ENCODE measurements at places on chromosomes 7 and 10. TPM values are rescaled to one million over a fixed set of nuclear protein-coding genes. Genes with fewer than 3 reads are reported as not detected.

DNA sequence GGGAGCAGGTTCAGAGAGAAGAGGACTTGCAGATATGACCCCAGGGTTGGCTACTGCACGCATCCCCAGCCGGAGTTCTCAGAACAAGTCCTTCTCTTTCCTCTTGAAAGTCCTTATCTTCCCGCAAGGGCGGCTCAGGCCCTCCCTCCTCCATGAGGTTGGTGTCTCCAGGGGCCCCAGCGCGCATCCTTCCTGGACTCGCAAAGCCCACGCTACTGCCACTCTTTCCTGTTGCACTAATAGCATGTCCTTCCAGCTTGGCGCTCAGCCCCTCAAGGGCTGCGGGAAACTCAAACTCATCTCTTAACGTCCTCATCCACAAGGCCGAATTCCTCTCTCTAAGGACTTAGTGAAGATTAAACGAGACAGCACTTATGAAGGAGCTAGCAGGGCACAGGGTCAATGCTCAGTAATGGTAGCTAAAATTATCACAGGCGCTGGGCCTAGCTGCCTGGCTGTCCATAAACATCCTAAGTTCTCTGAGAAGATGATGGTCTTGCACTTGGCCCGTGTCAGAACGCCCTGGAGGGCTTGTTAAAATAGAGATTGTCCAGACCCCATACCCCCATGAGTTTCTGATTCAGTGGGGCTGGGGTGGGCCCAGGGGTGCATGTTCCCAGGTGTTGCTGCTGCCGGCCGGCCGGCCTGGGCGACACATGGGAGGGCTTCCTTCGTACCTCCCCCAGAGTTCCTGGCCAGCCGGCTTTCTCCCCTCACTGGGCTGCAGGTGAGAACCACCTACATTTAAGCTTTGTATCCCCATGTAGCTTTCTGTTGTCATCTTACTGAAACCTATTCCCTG is 261.4 kb downstream of the COBL start:
- no peaks in the 10 kb centered on the region for H3K4me1 ChIP-seq
- H3K36me3 ChIP-seq: no peaks in the 10 kb centered on the region
- H3K27ac ChIP-seq: no peak overlapping the region
- DNase-seq: no peak
- H3K27me3 ChIP-seq: no peaks in the 10 kb centered on the region

The TCF7L2 gene
- total RNA-seq: 34.8 TPM

DNA sequence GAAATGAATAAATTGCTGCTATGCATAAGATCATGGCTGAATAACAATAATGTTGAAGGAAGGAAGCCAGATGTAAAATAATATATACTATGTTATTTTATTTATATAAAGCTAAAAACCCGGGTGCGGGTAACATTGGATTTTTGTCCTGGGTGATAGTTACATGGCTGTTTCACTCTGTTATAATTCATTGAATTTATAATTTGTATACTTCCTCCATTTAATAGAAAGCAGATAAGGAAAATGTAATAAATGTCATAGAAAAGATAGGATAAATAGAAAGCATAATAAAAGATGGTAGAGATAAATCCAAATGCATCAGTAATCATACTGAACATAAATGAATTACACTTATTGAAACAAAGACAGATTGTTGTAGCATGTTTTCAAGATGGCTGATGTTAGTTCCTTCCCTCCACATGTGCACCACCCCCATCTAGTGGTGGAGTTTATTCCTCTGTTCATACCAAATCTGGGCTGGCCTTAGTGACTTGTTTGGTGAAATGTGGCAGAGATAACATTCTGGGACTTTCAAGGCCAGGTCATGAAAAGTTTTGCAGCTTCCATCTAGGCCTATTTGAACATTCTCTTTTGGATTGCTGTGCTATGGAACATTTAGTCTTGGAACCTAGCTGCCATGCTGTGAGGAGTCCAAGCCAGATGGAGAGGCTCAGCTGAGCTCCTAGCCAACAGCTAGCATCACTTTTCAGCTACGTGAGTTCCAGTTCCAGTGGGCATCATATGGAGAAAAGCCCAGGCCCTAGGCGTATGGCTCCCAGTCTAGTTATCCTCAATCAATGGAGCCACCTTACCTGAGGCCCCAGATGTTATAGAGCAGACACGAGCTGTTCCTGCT is 46.9 kb downstream of the AHCYL2 start:
- H3K27me3 ChIP-seq: no peaks in the 10 kb centered on the region
- peaks cover 5% of the 10 kb centered on the region for H3K4me1 ChIP-seq
- peak overlapping the region; percentile 31 for H3K27ac ChIP-seq
- no peak overlapping the region for H3K4me3 ChIP-seq

- H3K27ac ChIP-seq: no peak overlapping the region
- DNase-seq: no peak
- H3K36me3 ChIP-seq: peaks cover 8% of the 10 kb centered on the region
These were observed 17.6 kb upstream of the ORC5 start for GRCh38 chr7:104225451-104225850.

The ABCA13 gene
- 0.75 TPM for total RNA-seq

DNA sequence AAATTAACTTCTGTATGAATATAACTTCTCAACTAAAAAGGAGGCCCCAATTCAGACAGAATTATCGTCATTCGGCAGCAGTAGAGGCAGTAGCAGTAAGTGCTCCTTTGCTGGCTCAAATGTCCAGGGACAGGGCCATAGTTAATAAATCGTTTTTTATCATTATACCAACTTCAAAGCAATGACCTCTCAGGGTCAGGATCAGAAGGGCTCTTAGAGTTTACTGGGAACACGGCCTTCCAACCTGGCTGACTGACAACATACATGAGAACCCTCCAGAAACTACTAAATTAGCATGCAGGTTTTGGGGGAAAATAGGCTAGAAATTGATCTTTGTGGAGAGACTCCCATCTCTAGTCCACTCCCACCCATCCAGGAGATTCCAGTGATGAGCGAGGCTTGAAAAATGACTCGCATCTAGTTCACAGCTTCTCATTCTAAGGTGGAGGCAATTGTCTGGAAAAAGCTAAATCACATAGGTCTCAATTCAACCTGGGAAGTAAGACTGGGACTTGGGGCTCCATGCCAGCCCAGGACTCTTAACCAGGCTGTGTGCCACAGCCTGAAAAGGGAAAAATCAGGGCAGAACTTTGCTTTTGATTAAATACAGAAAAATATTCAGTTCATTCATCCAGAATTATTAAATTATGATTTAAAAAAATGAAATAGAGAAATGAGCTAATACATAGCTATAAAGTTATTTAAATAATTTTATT is 84.6 kb downstream of the ABLIM1 start:
- H3K27me3 ChIP-seq: no peaks in the 10 kb centered on the region
- no peak overlapping the region for H3K4me3 ChIP-seq
- no peak for DNase-seq
- H3K36me3 ChIP-seq: no peaks in the 10 kb centered on the region
- peaks cover 5% of the 10 kb centered on the region for H3K4me1 ChIP-seq
- H3K27ac ChIP-seq: no peak overlapping the region

DNA sequence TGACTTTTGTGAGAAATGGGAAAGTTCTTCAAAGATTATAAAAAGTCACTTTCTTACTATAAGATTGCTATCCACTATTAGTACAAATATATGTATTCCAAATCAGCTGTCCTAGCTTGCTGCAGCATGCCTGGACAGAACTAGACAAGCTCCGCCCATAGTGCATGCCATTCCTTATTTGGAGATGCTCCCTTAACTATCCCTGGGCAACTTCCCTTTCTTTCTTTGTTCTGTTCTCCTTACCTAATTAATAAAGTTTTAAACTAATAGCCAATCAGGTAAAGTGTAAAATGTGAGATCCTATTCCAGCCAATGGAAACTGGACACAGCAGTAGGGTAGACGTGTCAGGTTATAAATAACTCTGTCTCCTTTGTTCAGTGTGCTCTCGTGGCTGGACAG is 281.9 kb downstream of the CAMK1D start:
- H3K27me3 ChIP-seq: no peaks in the 10 kb centered on the region
- no peak for DNase-seq
- peaks cover 22% of the 10 kb centered on the region for H3K4me1 ChIP-seq
- H3K27ac ChIP-seq: no peak overlapping the region
- H3K36me3 ChIP-seq: no peaks in the 10 kb centered on the region
- H3K4me3 ChIP-seq: no peak overlapping the region

DNA sequence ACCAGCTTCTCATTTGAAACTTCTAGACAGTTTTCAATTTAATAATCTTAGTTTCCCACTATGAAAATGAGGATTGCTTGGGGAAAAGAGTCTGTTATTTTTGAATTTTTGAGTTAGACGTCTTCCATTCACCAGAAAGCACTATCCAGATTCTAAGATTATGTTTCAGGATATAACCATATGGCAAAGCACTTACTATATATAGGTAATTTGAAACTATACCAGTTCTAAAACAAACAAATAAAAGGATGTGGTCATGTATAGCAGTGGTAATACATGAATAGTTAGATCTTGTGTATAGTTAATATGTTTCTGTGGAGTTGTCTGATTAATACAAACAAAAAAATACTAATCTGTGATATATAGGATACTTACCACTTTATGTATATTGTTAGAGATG is 320.0 kb downstream of the EXOC4 start:
- H3K4me3 ChIP-seq: no peak overlapping the region
- no peaks in the 10 kb centered on the region for H3K36me3 ChIP-seq
- no peaks in the 10 kb centered on the region for H3K4me1 ChIP-seq
- no peaks in the 10 kb centered on the region for H3K27me3 ChIP-seq
- H3K27ac ChIP-seq: no peak overlapping the region

Data from neural crest cell (in vitro differentiated cells).